Kidney (tissue), 22 donors: ENCODE measurements at places on chromosomes 16 and 17. TPM values are rescaled to one million over a fixed set of nuclear protein-coding genes. Genes with fewer than 3 reads are reported as not detected.

TBX6 gene
- total RNA-seq, result 1.6 TPM

DNA sequence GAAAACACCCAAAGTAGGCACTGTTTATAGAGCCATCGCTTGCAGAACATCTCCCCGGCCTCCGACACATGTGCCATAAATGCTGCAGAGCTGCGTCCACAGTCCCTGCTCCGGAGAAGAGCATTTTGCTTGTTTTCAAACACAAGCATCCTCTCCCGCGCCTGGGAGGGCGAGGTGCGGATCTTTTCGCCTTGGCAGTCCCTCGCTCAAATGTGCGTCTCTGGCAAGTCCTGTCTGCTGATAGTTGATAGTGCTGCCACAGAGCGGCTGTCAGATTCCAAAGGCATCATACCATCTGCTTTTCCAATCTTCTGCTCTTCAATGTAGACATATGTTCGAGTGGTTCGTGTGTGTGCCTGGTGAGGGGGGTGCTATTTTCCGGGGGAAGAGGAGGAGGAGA lies 603.7 kb downstream of the MAF start:
- no peak for DNase-seq

GRCh38 chr16:80273635-80274538 lies 266.9 kb upstream of the DYNLRB2 start:
- DNase-seq, result no peak

DNA sequence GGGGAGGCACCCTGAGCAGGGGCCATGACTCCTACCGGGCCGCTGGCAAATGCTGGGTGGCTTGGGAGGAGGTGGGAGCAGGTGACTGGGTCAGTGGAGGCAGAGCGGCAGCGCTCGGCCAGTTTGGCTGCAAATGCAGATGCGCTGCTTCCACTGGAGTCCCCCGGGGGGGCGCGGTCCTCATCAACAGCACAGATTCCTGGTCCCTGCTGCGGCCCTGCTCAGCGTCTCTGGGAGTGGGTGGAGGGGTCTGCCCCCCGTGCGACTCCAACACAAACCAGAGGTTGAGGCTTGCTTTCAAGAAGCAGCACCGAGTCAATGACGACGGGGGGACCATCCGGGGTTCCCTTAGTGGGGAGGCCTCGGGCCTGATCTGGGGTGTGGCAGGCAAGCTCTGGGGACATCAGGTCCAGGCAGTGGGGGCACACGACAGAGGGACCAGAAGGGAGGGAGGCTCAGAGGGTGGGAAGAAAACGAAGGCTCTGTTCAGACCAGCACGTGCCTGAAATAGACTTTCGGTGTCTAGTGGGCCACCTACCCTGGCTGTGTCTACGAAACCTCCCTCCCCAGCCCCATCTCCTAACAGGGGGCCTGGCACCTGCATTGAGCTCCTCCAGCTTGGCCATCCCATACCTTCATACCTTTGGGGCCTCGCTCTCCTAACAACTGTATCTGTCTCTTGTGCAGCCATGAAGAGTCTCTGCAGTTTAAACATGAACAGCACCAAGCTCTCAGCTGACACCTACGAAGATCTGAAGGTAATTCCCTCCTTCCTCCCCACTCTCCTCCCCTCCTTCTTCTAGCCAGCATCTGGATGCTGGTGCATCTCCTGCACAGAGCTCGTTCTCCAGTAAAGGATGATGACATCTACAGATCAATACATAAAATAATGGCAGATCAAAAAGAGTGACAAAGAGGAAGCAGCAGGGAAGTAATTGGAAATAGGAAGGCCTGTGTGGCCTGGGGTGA lies 72.5 kb upstream of the PLCG2 start:
- no peak for DNase-seq

MATCAP1 gene
- 38.8 TPM for total RNA-seq

GRCh38 chr17:75241143-75241430 lies 20.3 kb downstream of the GGA3 start:
- no peak for DNase-seq

DNA sequence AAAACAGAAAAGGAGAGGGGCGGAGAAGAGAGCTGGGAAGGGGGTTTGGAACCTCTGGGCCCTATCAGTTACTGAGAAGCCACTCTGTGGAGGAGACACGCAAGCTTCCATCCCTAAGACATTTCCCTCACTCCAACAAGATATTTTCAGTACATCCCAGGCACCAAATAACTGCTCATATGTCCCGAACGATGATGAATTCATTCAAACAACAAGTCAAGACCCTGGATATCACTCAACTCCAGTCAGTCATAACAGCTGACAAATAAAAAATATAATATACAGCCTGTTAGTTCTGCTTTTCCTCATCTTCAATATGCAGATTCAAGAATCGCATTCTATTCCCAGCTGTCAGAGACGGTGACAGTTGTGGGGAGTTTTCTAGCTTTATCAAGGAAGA lies 104.0 kb upstream of the ZFHX3 start:
- no peak for DNase-seq

DNA sequence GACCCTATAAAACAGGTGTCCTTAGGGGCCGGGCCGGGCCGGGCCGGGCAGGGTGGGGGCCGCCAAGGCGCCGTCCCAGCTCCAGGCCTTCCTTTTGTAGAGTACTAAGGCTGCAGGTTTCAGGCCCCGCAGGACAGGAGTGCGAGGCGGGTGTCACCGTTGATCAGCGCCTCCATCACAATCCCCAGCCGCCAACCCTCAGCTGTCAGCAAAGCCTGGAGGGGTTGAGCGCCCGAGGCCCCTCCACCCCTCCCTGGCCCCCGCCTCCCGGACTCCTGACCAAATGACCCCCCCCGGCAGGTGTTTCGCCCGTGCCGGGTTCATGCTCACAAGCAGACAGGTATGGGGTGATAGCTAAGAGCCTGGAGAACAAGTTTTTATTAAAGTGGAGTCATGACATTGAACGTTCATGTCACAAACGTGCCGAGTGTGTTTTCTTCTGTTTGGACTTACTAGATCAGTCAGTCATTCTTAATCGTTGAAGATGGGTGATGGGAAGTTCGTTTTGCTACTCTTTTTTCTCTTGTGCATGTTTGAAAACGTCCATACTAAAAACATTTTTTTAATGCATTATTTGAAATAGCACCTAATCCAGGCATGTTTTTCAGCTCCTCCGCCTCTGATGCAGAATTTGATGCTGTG lies 534 bp downstream of the ARL2BP start:
- peak; percentile 83 for DNase-seq

- no peak for DNase-seq
Measured at GRCh38 chr16:80054647-80055046, 454.1 kb upstream of the MAF start.

- DNase-seq, result no peak
Measured at GRCh38 chr16:27727941-27728340, 178.0 kb downstream of the KATNIP start.

CES3 gene
- 2.1 TPM for total RNA-seq

TMC7 gene
- total RNA-seq, result 1.2 TPM

GRCh38 chr17:58276423-58276822 lies 4.3 kb downstream of the MPO start:
- no peak for DNase-seq

- DNase-seq, result peak; percentile 88
Measured at GRCh38 chr17:40319651-40320540, 10.9 kb downstream of the RARA start.

GRCh38 chr17:75856062-75856756 lies 1.1 kb upstream of the WBP2 start:
- DNase-seq, result peak; percentile 69

DNA sequence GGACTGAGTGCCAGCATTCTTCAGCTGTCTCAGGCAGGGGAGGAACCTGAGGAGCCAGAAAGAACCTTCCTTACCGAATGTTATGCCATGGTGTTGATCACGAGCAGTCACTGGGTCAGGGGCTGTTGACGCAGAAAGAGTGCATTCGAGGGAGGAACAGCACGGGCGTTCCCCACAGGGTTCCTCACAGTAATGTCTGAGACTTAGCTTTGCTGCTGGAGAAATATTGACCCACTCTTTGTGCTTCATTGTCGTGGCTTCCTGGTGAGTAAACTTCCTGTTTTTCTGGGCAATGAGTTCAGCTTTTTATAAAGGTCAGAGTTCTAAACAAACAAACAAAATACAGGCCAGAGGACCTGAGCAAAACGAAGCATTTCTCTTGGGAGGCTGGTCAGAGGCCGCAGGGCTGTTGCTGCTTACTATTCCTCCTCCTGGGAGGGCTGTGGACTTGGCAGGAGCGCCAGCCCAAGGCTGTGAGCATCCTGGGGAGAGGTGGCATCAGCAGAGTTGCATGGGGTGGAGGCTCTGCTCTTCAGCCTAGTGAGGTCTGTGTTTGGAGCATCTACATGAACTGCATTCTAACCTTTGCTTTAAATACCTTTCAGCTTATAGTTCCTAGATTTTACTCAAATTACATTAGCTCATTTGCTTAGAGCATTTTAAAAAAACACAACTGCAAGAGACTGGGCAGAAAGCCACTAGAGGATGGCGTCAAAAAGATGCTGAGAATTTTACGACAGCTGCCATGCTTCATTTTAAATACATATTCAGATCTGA lies 143.1 kb upstream of the CACNG5 start:
- no peak for DNase-seq

HEATR9 gene
- 0.16 TPM for total RNA-seq

C17orf78 gene
- total RNA-seq, result not detected

- DNase-seq, result no peak
Measured at GRCh38 chr16:63813862-63814261, 1308.0 kb downstream of the CDH11 start.

DNA sequence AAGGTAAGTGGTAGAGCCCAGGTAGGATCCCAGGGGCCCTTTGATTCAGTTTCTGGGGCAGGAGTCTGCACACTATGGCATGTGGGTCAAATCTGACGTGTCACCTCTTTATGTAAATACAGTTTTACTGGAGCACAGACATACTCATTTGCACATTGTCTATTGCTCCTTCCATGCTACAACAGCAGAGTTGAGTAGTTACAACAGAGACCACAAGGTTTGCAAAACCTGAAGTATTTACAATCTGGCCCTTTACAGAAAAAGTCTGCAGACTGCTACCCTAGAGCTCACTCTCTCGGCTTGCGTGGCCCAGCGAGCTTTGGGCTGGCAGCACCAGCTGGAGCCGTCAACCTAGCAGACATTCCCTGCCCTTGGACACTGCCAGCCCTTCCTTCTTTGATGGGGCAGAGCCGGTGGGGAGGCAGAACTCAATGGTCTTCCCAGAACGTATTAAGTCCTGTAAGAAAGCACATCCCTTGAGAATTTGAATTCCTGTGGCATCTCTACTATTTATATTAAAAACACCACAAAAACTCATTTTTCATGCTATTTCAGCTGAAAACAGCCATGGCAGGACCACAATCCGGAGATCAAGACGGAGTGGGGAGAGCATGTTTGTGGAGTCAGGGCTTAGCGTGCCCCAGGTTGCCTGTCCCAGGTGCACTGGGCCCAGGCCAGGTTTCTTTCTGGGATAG lies 133.1 kb upstream of the NUDT7 start:
- no peak for DNase-seq

HOXB13 gene
- not detected for total RNA-seq

GRCh38 chr17:8225813-8226535 lies 15.6 kb upstream of the AURKB start:
- DNase-seq, result peak; percentile 55

KDM6B gene
- total RNA-seq, result 32.3 TPM

DNA sequence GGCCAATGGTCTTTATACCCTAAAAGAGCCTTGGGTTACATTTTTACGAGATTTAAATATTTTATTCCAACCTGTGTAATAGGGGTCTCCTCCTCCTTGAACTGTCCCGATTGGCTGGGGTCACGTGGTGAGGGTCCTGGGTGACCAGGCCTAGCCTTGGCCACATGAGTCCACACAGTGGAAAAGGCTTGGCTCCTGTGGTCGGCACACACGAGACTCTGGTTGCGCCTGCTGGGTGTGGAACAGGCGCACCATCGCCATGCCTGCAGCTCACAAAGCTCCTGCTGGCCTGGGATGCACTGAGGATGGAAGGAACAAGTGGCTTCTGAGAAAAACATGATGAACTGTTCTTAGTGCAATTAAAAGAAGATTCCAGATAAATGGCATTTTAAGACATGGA lies 103.9 kb upstream of the ZNF750 start:
- DNase-seq, result no peak

- DNase-seq, result no peak
Measured at GRCh38 chr16:48099455-48099854, 56.3 kb downstream of the ABCC12 start.

TNFRSF13B gene
- 1.4 TPM for total RNA-seq

ACSF2 gene
- total RNA-seq, result 44.4 TPM

GRCh38 chr16:87561200-87562105 lies 40.9 kb upstream of the JPH3 start:
- no peak for DNase-seq

DNA sequence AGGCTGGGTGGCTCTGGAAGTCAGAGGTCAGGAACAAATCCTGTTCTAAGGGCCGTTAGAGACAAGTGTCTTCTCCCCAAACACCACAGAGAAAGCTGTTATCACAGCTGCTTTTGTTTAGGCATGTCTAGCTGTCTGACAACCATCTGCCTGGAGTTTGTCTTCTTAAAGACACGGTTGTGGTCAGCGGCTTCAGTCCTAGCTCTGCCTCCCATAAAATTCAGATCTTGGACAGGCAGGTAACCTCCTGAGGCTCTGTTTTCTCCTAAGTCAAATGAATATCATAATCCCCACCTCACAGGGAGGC lies 2.3 kb upstream of the ITGA3 start:
- DNase-seq, result peak; percentile 83

- DNase-seq, result no peak
Measured at GRCh38 chr16:72317446-72317845, 145.5 kb upstream of the PMFBP1 start.

GRCh38 chr16:87387942-87388817 lies 4.0 kb upstream of the MAP1LC3B start:
- DNase-seq, result peak; percentile 96

- no peak for DNase-seq
Measured at GRCh38 chr16:20023190-20023589, 50.5 kb downstream of the GPR139 start.

AMDHD2 gene
- total RNA-seq, result 52.1 TPM

ZSCAN10 gene
- not detected for total RNA-seq

GRCh38 chr17:76382351-76382802 lies 2.0 kb upstream of the SPHK1 start:
- DNase-seq, result no peak

SGCA gene
- 4.2 TPM for total RNA-seq

DNA sequence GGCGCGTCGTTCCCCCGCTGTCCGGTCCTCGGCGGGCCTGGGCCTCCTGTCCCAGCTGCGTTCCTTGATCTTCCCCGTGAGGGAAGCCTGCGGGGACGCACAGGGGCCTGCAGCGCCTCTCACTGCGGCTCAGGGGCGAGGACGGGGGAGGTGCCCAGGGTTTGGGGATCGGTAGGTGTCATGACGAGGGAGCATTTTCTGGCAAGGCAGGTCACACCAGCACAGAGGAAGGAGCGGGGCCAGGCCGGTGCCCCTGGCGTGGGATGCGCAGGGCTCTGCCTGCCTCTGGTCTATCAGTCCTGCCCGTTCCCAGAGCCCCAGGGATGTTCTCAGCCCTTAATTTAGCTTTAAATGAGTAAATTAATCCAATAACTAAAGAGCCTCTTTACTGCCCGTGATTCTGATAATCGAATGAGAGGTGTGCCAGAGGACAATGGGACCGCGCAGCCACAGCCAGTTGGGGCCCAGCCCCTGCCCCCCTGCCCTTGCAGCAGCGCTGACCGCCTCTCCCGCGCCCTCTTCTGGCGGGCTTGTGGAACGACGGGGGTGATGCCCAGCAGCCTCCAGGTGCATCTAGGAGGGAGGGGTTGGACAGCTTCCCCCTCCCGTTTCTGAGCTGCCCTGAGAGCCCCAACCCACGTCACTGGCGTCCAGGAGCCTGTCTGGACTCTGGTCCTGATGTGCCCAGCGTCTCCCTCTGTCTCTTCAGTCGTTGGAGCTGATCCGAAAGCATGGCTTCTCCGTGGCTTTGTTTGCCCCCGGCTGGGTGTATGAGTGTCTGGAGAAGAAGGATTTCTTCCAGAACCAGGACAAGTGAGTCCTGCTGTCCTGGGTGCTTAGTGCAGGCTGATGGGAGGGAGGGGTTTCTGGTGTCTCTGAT lies 7.9 kb downstream of the ENGASE start:
- peak; percentile 80 for DNase-seq
